Pancreas (tissue), 10 donors: ENCODE measurements at places on chromosomes 16 and 17. TPM values are rescaled to one million over a fixed set of nuclear protein-coding genes. Genes with fewer than 3 reads are reported as not detected.

POLR2A gene
- 24.5 TPM for polyA plus RNA-seq

RAB26 gene
- 161 TPM for polyA plus RNA-seq

GRCh38 chr16:5018793-5019192, 14.9 kb downstream of the NAGPA start:
- DNase-seq = no peak

GRCh38 chr17:29760279-29761039, 137.7 kb upstream of the CORO6 start:
- DNase-seq = no peak

TUBB3 gene
- polyA plus RNA-seq = 1.8 TPM

DNA sequence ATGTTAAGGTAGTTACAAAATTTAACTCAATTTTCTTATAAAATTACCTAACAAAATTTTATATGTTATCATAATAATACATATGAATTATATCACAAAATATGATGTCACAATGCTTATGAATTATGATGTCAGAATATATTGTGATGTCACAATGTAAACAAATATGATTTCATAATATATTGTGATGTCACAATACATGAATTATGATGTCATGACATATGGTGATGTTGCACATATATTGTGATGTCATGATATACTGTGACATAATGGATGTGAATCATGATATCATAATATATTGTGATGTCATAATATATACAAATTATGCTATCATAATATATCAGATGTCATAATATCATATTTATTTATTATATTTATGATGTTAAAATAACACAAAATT, 1879.9 kb downstream of the TP53TG3F start:
- no peak for DNase-seq

GRCh38 chr16:66943426-66944053, 8.2 kb downstream of the CES2 start:
- no peak for DNase-seq

- DNase-seq = no peak
Observed at GRCh38 chr16:25035494-25036405, 20.6 kb upstream of the ARHGAP17 start.

DNA sequence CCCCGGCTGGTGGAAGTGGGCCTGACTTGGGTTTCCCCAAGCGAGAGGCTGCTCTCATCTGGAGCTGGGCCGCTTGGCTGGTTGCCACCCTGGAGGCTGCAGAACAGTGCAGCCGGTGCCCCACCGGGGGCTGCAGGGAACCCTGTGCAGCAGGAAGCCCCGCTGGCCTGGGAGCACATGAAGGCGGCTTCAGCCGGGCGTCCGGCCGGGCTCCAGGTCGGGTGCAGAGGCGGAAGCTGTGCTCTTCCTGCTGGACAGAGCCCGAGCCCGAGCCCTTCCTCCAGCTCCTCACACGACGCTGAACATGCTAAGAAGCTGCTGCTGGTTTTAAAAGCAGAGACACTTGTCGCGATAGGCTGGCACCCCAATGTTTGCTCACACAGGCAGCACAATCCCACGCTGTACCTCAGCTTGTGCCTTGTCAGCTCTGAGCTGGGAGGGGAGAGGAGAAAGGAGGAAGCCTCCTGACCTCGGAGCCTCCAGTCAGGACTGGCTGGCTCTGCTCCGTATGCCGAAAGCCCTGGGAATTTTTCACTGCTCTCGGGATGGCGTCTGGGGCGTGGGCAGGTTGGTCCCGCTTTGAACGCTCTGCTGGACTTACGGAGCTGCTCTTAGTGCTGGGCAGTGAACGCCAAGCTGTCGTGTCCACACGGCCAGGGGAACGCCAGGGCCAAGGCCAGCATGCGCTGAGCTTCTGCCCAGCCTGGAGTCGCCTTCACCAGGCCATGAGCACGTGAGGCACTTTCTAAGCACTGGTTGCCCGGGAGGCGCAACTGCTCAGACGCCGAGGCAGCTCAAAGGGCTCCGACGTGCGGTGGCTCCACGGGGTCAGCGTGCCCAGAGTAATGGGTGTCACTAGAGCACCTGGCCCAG, 8.8 kb downstream of the CDK5R1 start:
- no peak for DNase-seq

- no peak for DNase-seq
Observed at GRCh38 chr17:72811976-72812687, 280.4 kb downstream of the SLC39A11 start.

- DNase-seq = no peak
Observed at GRCh38 chr16:17419266-17419665, 51.5 kb downstream of the XYLT1 start.

DNA sequence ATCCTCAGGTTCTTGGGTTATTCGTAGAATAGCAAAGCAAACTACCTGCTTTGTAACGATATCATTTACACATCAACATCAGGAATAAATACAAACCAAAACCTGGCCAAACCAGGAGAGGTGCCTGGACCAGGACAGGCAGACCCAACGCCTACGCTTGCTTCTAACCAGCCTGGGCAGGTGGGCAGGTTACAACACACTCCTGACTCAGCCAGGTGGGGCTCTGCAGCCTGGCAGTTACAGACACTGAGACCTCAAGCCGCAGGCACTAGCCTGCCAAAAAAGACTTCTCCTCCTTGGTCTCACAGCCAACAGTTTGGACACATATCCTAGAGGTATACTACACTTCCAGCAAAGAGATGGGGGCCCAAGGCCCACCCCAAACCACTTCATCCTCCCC, 14.0 kb downstream of the ANKRD11 start:
- no peak for DNase-seq
